Dorsolateral prefrontal cortex (tissue), 122 donors: ENCODE measurements at places on chromosomes 11 and 22.
A peak's percentile ranks its signal among the peaks of the same experiment; 100 is the strongest.

DNA sequence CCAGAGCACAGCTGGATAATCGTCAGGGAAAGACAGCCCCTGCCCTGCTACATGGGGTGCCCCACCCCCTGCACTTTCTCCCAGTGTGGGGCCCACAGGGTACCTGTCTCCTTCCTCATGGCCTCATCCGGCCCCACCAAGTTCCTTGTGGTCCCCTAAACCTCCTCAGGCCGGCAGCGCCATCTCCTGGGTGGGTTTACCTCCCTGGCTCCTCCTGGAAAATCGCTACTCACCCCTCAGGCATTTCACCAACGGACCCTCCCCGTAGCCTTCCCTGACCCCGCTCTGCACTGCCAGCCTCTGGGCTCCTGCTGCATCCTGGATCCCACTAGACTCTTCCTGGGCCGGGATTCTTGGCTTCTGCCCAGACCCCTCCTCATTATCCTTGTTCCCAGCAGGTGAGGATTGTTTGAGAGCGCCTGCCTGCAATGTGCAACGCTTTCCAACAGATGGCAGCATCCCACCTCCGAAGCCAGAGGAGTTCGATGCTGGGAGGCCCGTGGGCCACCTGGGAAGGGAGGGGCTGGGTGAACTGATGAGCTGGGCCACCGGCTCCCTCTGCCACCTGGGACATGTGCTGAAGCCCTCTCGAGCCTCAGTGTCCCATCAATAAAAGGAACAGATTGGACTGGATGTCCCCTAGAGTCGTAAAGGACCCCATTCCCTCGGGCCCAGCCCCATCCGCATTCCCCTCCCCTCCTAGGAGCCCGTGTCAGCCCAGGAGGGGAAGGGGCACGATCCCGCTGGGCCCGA is 44.2 kb upstream of the TTLL12 start:
- peak; percentile 62 for DNase-seq

DNA sequence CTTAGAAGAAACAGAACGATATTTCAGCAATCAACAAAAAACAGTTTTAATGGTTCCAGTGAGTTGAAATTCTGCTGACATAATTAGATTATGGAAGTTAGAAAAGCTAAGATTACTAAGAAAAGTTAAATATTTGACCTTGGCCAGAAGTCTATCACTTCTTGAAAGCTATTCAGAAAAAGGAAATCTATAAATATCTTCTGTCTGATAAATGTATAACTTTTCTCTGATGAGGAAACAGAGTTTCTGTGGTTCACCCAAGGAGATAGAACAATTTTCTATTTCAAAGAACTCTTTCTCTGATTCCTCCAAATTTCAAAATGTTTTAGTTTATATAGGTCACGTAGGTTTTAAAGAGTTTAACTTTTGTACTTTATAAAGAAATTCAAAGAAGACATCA is 438.4 kb upstream of the CHORDC1 start:
- no peak for DNase-seq

- peak; percentile 82 for DNase-seq
These were observed 553 bp downstream of the PATZ1 start for GRCh38 chr22:31345331-31346254.

DNA sequence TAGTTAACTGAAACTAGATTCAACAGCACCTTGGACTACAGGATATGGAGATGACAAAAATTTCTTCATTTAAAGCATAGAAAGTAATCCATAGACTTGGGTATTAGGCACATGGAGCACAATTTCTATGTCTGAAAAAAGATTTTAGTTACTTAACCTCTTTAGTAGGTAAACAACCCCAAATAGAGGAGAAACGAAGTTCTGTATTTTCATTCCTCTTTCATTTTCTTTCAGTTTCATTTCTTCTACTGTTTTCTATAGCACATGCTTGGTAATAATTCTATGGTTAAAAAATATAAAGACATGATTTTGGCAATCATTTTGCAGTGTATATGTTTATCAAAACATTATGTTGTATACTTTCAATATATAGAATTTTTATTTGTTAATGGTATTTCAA is 99.5 kb downstream of the CASP12 start:
- no peak for DNase-seq

- no peak for DNase-seq
These were observed 110.0 kb downstream of the TP53I11 start for GRCh38 chr11:44840521-44841251.

GRCh38 chr11:124233376-124233775 is 7.5 kb upstream of the OR8G1 start:
- no peak for DNase-seq

DNA sequence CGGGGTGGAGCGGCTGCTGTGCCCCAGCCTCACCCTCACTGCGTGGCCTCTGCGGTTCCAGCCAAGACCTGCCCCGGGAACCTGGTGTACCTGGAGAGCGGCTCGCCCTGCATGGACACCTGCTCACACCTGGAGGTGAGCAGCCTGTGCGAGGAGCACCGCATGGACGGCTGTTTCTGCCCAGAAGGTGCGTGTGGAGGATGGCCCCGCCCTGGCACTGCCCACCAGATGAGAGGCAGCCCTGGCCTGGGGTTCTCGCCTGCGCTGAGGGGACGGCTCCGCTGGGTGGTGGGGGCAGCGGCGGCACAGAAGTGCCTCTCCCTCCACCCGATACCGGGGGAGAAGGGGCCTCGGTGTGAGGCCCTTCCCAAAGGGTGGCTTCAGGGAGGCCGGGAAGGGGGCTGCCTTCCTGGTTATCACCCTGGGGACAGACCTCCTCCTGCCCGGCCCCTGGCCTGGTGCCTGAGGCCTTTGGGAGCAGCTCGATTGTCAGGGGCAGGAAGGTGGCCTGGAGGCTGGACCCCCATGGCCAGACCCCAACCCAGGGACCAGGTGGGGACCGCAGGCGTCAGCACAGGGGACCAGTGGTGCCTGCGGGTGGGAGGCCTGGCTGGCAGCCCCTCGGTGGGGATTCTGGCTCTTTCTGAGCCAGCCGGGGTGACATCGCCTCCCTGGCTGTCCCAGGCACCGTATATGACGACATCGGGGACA is 7.1 kb downstream of the MUC2 start:
- peak; percentile 27 for DNase-seq

DNA sequence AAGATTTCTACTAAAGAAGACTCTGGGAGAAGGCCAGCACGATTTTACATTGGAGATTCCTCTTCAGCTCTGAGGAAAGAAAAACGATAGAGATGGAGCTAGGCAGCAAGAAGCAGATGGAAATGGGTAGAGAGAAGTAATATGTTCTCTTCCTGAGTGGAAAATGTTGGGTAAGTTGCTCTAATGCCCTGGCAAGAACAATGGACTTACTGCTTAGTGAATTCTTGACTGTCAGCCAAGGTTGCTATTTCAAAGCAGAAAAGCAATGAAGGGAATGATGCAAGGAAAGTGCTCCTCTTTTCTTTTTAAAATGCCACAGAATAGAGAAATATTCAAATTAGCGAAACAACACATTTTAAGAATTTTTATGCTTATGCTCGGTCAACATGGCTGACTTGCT is 38.4 kb upstream of the CWF19L2 start:
- DNase-seq, result no peak

GRCh38 chr22:44578110-44578457 is 80.1 kb upstream of the RTL6 start:
- no peak for DNase-seq

- DNase-seq, result no peak
These were observed 2.1 kb downstream of the TPCN2 start for GRCh38 chr11:69050592-69051380.

DNA sequence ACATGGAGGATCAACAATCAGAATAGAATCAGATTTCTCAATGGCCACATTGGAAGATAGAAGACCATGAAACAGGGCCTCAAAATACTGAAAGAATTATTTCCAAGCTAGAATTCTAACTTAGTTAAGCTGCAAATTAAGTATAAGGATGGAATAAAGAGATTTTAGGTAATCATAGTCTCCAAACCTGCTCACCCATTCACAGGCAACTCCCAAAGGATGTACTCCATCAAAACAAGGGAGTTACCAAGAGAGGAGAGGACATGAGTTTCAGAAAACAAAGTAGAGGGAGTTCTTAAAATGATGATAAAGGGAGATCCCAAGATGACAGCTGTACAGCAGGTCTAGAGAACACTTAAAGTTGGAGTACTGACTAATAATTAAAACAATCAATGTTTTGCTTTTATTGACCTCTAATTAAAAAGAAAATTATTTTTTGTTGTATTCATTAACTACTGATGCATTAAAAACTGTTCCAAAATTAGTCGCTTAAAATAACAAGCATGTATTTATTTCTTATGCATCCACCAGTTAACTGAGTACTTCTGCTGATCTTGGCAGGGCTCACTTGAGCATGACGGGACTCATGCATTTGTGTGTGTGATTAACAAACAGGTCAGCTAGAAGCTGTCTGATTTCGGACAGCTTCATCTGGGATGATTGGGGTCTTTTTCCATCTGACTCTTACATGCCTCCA is 95.6 kb downstream of the CD44 start:
- DNase-seq, result no peak

DNA sequence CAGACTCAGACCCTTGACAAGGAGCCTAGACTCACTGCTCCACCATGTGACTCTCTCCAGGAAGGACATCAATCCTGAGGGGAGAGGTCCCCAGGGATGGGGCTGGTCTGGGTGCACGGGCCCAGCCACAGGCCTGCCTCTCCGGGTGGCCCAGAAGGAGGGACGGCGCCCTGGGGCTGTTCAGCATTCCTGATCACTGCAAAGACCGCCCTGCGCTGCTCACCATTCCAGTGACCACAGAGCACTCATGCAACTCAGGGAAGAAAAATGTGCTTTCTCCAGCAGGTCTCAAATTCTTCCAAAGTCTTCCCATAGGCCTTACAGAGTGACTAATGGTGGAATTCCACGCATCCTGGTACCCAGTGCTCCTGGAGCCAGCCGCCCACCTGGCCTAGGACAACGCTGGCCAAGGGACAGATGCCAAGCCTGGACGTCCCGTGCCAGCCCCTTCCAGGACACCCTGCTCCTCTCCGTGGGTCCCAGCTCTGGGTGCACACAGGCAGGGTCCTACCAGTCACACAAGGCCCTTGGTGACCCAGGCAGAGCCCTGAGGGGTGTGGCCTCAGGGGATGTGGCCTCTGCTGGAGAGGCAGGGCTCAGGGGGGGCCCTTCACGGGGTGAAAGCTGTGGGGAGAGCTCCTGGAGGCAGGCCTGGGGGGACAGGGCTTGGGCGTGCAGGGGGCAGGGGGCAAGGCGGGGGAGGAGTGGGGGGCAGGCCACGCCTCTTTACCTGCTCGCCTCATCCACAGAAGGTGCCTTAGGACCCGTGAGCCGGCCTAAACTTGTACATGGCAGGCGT is 178.8 kb downstream of the IGLL1 start:
- DNase-seq, result no peak

GRCh38 chr11:44611687-44612434 is 46.4 kb downstream of the CD82 start:
- no peak for DNase-seq

- no peak for DNase-seq
These were observed 5.1 kb downstream of the CHKA start for GRCh38 chr11:68116126-68116525.

DNA sequence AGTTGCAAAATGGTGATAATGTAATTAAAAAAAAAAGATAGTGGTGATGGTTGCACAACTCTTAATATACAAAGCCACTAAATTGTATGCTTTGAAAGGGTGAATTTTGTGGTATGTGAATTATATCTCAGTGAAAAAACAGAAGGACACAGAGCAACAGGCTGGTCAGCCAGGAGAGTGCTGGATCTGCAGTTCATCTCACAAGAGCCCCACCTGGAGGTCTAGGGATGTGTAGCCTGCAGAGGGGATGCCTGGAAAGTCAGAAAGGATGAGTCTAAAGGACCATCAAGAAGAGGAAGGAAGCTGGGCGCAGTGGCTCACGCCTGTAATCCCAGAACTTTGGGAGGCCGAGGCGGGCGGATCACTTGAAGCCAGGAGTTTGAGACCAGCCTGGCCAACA is 9.0 kb downstream of the POLR3H start:
- DNase-seq, result no peak

DNA sequence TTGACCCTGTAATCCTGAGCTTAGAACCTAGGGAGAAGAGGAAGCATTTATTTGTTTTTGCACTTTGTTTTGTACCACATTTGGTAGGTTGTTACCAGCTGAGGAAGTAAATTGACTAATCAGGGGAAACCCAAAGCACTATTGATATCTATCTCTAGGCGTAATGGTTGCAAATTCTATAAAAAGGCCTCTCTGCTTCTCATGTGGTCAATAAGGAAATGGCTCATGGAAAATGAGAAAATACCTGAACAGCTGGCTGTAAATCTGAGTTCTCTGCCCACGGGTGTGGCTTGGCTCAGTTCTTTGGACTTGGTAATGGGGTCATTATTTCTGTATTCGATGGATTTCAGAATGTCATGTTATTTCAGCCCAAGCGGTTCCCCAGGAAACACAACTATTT is 42.4 kb downstream of the BARX2 start:
- no peak for DNase-seq
